ENCODE measurements at places on chromosomes 16 and 17. TPM values are rescaled to one million over a fixed set of nuclear protein-coding genes. Genes with fewer than 3 reads are reported as not detected.
A peak's percentile ranks its signal among the peaks of the same experiment; 100 is the strongest.

CNEP1R1 gene
- 27.1 TPM for total RNA-seq

LLGL2 gene
- total RNA-seq, result 0.59 TPM

C17orf78 gene
- not detected for total RNA-seq

GH1 gene
- total RNA-seq, result not detected

DNA sequence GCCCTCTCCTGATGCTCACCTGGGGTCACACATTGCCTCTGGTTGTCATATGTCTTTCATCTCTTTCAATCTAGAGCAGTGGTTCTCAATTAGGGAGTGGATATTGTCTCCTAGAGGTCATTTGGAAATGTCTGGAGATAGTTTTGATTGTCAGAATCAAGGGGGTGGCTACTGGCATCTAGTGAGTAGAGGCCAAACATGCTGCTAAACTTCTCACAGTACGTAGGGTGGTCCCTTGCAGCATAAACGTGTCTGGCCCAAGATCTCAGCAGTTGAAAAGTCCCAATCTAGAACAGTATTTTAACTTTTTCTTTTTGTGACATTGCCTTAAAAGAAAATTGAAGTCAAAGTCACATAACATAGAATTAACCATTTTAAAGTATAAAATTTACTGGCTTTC, 30.5 kb upstream of the SLC5A10 start:
- no peaks in the 10 kb centered on the region for H3K27me3 ChIP-seq
- peak; percentile 56 for DNase-seq
- peaks cover 10% of the 10 kb centered on the region for H3K36me3 ChIP-seq
- peaks cover 22% of the 10 kb centered on the region for H3K4me1 ChIP-seq
- peak overlapping the region; percentile 44 for H3K27ac ChIP-seq
- H3K4me3 ChIP-seq, result no peak overlapping the region

DNA sequence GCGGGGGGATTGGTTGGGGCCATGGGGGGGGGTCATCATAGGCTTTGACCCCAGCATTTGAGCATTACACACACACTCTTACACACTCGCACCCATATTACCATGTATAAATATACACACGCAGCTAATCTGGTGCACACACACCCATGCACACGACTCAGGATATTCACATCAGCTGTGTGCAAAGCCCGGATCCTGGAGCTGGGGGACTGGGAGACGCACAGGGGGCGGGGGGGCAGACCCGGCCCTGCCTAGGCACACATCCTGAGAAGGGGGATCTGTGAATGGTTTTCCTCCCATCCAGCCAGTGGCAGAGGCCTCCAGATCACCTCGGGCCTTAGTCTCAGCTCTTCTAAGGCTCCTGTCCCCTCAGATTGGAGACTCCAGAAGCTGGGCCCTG, 5.6 kb downstream of the ASGR2 start:
- H3K27me3 ChIP-seq, result no peaks in the 10 kb centered on the region
- no peak overlapping the region for H3K4me3 ChIP-seq
- peak; percentile 50 for DNase-seq
- H3K36me3 ChIP-seq, result no peaks in the 10 kb centered on the region

- H3K4me1 ChIP-seq, result no peaks in the 10 kb centered on the region
- no peak overlapping the region for H3K27ac ChIP-seq
- H3K36me3 ChIP-seq, result no peaks in the 10 kb centered on the region
- no peak overlapping the region for H3K4me3 ChIP-seq
- no peak for DNase-seq
- no peaks in the 10 kb centered on the region for H3K27me3 ChIP-seq
These were observed 174.2 kb downstream of the KIF2B start for GRCh38 chr17:53996890-53997289.

GRCh38 chr17:29572691-29573557, 4.4 kb downstream of the TP53I13 start:
- peaks cover 39% of the 10 kb centered on the region for H3K36me3 ChIP-seq
- H3K4me3 ChIP-seq, result peak overlapping the region; percentile 25
- H3K27ac ChIP-seq, result peak overlapping the region; percentile 32
- no peaks in the 10 kb centered on the region for H3K27me3 ChIP-seq
- peaks cover 26% of the 10 kb centered on the region for H3K4me1 ChIP-seq

DNA sequence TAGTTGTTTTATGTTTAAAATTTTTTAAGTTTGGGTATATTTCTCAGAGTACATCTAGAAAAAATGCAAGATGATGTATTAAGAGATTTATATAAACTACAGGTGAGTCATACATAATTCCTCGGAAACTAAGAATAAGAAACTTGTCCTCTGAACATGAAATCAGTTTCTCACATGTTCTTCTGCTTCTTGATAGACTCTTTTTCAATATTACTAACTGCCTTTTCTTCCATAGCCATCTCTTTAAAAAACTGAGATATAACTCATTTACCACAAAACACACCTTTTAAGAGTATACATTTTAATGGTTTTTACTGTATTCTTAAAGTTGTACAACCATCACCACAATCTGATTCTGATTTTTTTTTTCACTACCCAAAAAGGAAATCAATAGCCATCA, 238.4 kb upstream of the AXIN2 start:
- no peak for DNase-seq
- no peak overlapping the region for H3K4me3 ChIP-seq
- H3K27me3 ChIP-seq, result no peaks in the 10 kb centered on the region
- no peaks in the 10 kb centered on the region for H3K4me1 ChIP-seq
- H3K36me3 ChIP-seq, result no peaks in the 10 kb centered on the region

DNA sequence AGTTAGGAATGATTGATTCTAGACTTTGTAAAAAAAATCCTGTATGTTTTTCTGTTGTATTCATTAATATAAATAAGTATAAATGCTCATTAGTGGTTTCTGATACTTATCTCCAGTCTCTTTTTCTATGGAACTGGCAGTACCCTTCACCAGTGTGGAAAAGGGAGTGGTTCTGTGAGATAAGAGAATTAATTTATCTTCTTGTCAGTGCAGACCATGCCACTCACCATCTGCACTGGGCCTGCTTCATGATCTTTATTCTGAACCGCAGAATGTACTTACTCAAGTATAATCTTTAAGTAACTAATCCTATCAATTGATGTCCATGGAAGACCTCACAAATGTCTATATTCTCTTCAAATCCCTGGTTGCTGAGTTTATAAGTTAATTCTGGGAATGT, 836.1 kb upstream of the CDH8 start:
- H3K27me3 ChIP-seq, result no peaks in the 10 kb centered on the region
- no peak overlapping the region for H3K27ac ChIP-seq
- H3K36me3 ChIP-seq, result no peaks in the 10 kb centered on the region
- peak; percentile 15 for DNase-seq
- no peaks in the 10 kb centered on the region for H3K4me1 ChIP-seq

DNA sequence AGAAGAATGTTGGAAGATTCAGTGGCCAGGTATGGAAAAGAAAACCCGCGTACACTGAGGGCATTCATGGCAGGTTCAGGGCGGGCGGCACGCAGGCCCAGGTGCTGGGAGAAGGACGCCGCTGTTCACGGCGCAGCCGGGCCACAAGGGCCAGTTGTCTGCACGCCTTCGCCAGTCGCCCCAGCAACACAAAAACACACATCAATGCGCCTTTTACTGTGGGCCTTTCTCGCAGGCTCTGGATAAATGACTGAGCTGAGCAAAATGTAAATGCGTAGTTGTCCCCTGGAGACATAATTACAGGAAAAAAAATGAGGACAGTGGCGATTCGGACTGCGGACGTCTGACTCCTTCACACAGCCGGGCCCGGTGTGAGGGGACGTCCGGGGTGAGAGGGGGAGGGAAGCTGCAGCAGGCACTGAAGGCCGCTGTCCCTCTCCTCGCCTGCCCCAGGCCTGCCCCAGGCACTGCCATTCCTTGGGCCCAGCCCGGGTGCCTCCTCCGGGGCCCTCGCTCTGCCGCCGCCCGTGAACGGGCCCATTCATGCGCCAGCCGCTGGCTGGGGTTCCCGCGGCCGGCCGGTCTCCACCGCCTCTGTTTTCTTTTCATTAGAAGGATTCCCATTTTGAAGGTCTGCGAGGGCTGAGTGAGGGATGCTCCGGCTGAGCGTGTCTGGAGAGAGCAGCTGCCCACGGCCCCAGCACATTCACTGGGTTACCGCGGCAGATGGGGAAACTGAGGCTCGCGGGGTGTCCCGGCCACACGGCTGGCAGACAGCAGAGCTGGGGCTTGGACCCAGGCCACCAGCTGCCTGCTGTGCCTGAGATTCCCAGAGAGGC, 6.5 kb upstream of the ZNF469 start:
- DNase-seq, result peak; percentile 90
- no peak overlapping the region for H3K4me3 ChIP-seq
- H3K4me1 ChIP-seq, result no peaks in the 10 kb centered on the region
- no peaks in the 10 kb centered on the region for H3K27me3 ChIP-seq
- no peaks in the 10 kb centered on the region for H3K36me3 ChIP-seq

DNA sequence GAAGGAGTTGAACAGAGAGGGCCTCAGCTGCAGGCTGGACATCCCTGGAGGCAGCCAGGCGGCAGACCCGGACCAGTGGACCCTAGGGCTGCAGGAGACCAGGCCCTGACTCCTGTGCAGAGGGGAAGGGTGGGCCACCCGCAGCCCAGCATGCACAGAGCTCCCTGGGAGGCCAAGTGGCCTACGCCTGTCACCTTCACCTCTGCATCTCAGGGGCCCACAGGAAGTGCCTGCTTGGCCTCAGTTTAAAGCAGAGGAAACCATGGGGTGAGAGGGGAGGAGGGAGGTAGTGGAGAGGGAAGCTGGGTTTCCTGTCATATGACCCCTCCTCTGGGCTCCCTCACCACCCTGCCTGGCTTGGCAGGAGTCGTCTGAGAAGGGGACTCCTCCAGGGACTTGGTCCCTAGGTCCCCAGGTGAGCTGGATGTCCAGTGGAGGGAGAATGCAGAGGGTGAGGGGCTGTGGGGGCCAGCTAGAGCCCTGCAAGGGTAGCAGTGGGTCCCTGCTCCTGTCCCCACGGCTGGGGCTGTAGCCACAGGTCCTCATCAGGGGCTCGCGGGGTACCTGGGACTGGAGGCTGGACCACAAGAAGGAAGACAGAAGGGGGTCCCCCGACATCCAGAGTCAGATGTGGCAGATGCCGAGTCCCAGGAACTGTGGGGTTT, at the start of gene TMC8:
TMC8 (plus strand) TSS at position 335 of the 665 bp plus-strand sequence. CDS start 818 bp downstream, outside the sequence.
- H3K27me3 ChIP-seq, result peaks cover 42% of the 10 kb centered on the region
- no peak within 1 kb of the TSS for H3K27ac ChIP-seq
- H3K36me3 ChIP-seq, result no peaks in the 10 kb centered on the region

GRCh38 chr17:31834448-31834847, 24.6 kb downstream of the COPRS start:
- DNase-seq, result no peak
- H3K27me3 ChIP-seq, result no peaks in the 10 kb centered on the region
- H3K27ac ChIP-seq, result no peak overlapping the region
- no peaks in the 10 kb centered on the region for H3K36me3 ChIP-seq
- H3K4me1 ChIP-seq, result peaks cover 4% of the 10 kb centered on the region
- no peak overlapping the region for H3K4me3 ChIP-seq

- H3K27ac ChIP-seq, result no peak overlapping the region
- peaks cover 64% of the 10 kb centered on the region for H3K27me3 ChIP-seq
- H3K4me1 ChIP-seq, result no peaks in the 10 kb centered on the region
- no peaks in the 10 kb centered on the region for H3K36me3 ChIP-seq
- peak; percentile 65 for DNase-seq
- no peak overlapping the region for H3K4me3 ChIP-seq
These were observed 46.3 kb downstream of the SNX11 start for GRCh38 chr17:48153691-48154358.

- no peak for DNase-seq
- no peaks in the 10 kb centered on the region for H3K4me1 ChIP-seq
- no peaks in the 10 kb centered on the region for H3K36me3 ChIP-seq
- H3K4me3 ChIP-seq, result no peak overlapping the region
- no peak overlapping the region for H3K27ac ChIP-seq
- no peaks in the 10 kb centered on the region for H3K27me3 ChIP-seq
These were observed 104.4 kb downstream of the SSH2 start for GRCh38 chr17:29825604-29826003.

DNA sequence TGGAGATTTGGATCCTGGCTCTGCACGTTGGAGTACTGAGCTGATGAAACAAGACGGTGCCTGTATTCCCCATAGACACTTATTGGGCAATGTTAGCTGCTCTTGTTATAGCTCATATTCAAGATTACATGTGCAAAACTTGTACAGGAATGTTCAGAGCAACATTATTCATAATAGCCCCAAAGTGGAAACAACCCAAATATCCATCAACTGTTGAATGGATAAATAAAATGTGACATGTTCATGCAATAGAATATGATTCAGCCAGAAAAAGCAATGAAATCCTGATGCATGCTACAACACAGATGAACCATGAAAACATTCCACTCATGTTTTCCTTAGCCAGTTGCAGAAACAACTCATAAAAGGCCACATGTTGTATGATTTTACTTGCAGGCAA, 5.7 kb upstream of the SDR42E1 start:
- no peak overlapping the region for H3K4me3 ChIP-seq
- peaks cover 4% of the 10 kb centered on the region for H3K4me1 ChIP-seq
- H3K27me3 ChIP-seq, result peaks cover 12% of the 10 kb centered on the region
- no peaks in the 10 kb centered on the region for H3K36me3 ChIP-seq
- DNase-seq, result peak; percentile 57

GRCh38 chr16:79436885-79437284, 163.7 kb downstream of the MAF start:
- no peaks in the 10 kb centered on the region for H3K36me3 ChIP-seq
- DNase-seq, result no peak

GRCh38 chr17:63946440-63947363, 14.6 kb upstream of the CD79B start:
- no peaks in the 10 kb centered on the region for H3K27me3 ChIP-seq
- H3K27ac ChIP-seq, result no peak overlapping the region
- H3K36me3 ChIP-seq, result no peaks in the 10 kb centered on the region

DNA sequence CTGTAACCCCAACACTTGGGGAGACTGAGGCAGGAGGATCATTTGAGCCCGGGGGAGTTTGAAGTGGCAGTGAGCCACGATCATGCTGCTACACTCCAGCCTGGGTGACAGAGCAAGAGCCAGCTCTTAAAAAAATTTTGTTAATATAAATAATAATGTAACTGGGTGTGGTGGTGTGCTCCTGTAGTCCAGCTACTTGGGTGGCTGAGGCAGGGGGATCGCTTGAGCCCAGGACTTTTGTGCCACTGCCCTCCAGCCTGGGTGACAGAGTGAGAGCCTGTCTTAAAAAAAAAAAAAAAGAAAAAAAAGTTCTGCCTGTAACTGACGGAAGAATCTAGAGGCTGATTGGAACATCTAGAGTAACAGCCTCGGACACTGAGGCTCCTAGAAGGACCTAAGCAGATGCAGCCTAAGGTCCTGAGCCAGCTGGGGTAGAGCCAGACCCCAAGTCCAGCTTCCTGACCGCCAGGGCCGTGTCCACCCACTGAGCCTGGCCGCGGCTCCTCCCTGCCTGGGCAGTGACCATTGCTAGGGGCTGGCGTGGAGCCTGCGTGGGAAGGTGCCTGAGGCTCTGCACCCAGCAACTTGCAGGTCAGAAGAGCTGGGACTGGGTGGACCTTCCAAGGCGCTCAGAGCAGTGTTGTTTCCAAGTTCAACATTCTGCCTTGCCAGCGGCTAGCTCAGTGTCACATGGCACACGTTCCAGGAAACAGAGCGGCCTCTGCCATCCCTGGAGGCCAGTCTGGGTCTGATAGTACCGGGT, 209.4 kb upstream of the CIBAR2 start:
- H3K36me3 ChIP-seq, result no peaks in the 10 kb centered on the region
- H3K27me3 ChIP-seq, result no peaks in the 10 kb centered on the region
- H3K27ac ChIP-seq, result peak overlapping the region; percentile 59
- H3K4me1 ChIP-seq, result peaks cover 31% of the 10 kb centered on the region
- H3K4me3 ChIP-seq, result no peak overlapping the region
